ENCODE measurements at places on chromosomes 3 and 15.

DNA sequence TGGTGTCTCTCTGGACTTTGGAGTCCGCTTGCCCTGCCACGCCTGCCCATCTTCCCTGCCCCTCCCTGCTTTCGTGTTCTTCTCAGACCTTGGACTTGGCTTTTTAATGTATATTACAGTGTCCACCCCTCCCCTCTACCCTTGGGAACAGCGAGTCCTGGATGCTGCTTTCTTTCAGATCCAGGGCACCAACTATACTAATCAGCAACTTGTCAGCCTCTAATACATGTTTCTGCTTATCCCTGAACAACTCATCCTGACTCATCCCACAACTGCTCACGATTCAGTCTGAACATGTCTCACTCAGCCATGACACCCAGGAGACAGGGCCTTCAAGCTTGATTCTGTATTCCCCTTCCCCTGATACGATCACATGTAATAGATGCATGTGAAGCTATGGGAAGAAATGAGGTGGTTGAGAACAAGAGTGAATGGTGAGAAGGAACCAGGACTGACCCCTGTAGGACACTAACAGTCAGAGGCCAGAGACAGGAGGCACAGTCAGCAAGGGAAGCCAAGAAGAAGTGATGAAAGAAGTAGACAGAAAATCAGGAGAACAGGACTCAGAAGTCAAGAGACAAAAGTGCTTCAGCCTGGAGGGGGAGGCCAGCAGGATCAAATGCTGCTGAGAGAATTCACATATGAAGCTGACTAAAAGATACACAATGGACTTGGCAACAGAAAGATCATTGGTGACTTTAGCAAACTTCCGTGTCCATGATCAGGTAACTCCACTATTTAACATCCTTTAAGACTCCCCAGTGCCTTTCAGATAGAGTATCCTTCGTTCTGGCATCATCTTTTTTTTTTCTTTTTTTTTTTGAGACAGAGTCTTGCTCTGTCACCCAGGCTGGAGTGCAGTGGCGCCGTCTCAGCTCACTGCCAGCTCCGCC, 35.4 kb downstream of the BCL2L10 start:
- no peak for DNase-seq

GRCh38 chr3:115671761-115672455, 48.6 kb downstream of the GAP43 start:
- DNase-seq: no peak

DNA sequence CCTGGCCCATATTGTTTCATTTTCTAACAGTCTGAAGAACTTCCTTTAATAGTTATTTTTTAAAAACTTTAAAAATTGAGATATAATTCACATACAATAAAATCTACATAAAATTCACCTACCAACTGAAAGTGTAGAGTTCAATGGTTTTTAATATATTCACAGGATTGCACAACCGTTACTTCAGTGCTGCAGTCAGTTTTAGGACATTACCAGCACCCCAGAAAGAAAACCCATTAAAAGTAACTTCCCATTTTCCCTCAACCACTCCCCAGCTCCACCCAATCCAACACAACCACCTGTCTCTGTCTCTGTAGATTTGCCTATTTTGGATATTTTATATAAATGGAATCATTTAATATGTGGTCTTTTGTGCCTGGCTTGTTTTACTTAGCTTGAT, 29.6 kb downstream of the MGA start:
- no peak for DNase-seq

DNA sequence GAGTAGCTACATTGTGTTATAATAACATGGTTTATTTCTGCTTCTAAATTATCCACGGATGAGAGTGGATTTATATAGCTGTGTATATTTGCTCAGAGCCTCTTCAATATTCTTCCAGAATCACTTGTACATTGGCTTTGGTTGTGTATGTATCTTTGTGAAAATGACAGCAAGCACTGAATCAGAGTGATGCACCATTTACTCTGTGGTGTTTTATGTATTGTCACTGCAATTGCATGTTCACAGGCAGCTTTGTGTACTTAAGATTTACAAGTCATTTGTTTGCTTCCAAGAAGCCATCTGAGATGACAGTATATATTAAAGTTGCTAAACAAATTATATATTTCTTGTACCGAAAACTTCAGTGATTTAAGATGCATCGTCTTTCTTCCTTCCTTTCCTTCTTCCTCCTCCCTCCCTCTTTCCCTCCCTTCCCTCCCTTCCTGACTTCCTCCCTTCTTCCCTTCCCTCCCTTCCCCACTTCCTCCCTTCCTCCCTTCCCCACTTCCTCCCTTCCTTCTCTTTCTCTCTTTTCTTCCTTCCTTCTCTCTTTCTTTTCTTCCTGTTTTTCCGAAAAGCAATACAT, 362.3 kb upstream of the GOLIM4 start:
- DNase-seq: no peak

- no peak for DNase-seq
These were observed 30.8 kb upstream of the ARF4 start for GRCh38 chr3:57627976-57628375.

DNA sequence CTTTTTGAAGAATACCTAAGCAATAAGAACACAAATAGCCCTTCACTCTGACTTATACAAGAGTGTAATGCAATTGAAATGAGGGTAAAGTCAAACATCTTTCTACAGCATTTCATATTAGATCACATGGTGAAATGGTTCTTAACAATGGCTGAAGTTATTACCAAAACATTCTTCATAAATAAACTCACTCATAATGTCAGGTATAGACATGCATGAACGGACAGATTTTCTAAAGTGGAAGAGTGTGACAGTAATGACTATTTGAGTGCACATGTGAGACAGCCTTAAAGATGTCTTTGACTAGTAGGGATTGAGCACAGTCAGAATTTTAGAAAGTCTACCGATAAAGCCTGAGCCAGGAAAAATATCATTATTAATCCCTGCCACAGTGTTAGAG, 471.0 kb downstream of the ZPLD1 start:
- DNase-seq: no peak

DNA sequence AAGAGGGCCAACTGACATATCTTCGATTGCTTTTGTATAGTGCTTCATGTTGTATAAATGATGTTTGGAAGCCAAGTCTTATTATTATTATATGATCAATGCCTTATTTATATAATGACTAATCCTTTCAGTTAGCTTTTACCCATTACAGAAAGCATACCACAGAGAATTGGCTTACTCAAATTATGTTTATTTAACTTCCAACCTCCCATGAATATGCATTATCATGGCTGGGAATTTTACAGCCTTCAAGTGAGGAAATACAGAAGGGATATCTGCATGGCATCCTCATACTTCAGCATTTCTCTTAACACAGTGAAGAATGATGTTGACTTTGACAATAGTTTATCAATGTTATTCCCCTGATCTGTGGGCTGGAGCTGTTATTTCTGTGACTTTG, 225.9 kb upstream of the GAP43 start:
- DNase-seq: no peak

DNA sequence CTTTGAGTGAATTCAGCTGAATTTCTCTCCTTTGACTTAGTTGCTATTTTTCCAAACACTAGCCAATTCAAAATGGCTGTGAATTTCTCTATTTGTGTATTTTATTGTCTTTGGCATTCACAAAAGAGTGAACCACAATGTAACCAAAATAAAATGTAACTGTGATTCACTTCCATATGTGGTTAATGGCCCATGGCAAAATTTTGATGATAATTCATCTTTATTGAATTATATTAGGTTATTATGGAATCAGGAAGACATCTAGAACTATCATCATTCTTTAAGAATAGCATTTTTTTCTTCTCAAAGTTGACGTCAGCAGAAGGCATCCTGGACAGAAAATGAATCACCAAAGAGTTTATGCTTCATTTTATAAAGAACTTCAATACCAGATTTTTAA, 705.3 kb upstream of the NAALADL2 start:
- no peak for DNase-seq

DNA sequence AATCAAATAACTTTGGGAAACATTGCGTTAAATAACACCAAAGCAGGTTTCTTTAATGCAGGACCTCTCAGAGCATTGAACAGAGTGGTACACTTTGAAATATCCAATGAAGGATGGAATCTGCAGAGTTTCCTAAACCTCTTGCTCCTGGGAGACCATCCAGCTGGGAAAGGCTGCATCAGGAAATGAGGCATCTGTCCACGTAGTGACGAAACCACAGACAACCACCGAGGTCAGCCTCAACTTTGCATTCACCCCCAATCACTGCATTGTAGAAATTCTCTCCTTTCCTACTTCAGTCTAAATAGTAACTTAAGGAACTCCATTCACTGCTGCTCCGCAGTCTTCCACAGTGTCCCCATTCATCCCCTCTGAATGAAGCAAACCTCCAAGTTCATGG, 41.5 kb upstream of the CDV3 start:
- DNase-seq: no peak

DNA sequence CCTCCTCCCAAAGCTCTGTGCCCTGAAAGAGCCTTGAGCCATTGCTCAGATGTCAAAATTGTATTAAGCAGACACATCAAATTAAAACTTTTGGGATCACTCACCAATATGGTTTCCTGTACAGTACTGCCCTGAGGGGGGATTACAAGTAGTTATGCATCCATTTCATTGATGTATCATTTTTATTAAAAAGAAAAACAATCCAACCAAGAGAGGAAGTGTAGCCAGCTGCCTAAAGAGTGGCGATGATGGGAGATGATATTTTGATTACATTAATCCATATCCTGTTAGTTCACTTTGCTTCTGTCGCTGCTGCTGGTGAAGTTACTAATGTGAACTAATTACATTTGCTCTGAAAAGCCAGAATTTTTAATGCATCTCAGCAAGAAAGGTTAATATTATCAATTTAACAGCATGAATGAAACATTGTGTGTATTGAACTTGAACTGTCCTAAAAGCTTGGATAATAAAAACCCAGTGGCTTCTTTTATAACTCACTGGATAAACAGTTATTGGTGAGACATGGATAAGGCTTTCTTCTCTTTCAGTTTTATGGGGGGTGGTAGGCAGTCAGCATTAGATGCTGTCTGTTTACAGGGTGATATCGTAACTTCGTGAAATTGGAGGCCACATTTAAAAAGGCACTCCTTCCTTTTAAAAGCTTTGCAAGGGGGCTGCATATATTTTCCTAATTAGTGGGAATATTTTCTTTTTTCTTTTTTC, 87.7 kb downstream of the IGF1R start:
- DNase-seq: no peak

DNA sequence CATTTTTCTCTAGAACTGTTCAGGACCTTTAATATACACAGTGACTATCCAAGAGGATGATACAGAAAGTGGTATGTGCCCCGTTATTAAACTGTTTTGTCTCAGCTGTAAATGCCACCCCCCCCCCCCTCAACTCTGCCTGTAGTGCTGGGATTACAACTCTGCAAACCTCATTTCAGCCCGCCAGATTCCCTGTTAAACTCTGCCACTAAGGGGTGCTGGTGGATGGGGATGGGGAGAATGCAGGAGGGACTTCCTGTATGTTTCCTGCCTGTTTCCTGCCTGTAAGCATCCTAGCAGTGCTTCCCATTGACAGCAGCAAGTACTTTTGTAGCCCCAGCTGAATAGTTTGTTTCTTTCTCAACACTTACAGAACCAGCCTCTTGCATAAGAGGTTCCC, 301.7 kb upstream of the RORA start:
- no peak for DNase-seq

DNA sequence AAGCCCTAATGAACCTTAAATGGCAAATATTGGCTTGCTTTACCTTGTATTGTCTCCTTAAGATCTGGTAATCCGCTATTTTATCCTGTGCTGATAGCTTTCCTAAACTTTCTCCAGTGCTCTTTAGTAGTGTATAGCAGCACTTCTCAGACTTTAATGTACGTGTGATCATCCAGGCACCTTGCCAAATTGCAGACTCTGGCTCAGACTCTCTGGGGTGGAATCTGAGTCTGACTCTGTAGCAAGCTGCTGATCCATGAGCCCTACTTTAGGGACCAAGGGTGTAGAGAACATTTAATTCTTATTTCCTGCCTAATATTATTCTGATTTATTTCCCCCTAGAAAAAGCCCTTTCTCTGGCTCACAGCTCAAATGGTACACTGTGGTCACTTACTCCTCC, 518.8 kb upstream of the ZNF385D start:
- DNase-seq: no peak

DNA sequence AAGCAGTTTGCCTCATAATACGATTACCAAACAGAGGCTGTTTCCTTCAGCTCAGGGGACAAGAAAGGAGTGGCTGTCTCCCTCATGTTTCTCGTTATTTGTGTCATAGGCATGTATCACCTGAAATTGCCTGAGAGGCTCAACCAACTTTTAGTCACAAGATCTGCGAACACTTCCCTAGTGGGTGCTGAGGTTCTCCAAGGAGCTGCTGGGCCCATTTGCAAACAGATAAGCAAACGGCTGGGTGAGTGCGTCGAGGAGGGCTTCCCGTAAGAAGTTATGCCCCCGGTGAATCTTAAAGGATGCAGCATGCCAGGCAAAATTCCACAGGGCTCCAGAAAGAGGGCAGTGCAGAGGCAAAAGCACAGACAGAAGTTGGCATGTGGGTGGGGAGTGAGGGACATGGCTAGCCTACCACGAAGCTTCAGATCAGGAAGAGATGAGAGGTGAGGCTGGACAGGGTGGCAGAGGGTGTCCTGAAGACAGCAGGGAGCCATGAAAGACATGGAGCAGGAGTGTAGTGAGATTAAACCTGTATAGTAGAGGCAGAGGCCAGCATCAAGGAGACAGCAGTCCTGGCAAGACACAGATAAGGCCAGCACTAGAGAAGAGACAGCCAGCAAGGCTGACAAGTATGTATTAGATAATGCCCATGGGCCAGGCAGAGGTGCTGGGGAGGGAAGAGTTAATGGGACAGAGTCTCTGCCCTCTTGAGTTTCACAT, 4.0 kb upstream of the GP9 start:
- no peak for DNase-seq

GRCh38 chr3:36957862-36958686, 13.2 kb upstream of the TRANK1 start:
- DNase-seq: no peak

DNA sequence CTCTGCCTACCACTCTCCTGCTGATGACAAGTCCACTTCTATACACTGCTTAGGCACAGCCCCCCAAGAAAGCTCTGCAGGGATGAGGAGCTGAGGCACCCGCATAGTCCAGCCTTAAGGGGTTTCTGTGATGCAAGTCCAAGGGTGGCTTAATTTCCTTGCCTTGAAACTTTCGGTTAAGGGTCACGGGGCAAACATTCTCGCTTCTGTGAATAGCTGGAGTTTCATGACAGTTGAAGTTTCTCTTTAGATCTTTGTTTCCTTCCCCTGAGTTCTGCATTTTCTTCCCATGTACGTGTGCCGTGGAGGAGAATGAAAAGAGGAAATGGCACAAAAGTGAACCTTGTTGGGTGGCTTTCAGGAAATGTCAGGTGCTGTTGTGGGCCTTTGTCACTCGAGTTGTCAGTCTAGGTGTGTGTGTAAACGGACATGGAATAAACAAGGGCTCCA, 7.0 kb downstream of the GPR160 start:
- DNase-seq: no peak

DNA sequence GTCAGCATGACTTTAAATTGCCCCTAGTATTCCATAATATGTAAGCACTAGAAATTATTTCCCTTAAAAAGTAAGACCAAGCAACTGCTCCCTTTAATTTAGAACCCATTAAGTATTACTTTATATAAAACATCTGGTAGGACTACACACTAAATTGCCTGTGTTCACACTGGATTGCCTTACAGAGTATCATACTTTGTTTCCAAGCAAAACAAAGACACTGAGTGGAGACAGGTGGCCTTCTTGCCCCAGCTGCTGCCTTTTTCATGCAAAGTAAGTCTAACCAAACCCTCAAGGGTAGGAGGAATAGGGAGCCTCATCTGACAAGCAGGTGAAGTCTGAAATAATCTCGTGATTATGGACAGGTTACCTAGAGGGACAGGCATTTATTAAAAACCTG, 87.3 kb downstream of the PEX5L start:
- no peak for DNase-seq

GRCh38 chr3:170372190-170372879, 14.8 kb downstream of the SKIL start:
- DNase-seq: no peak

- DNase-seq: no peak
These were observed at the start of gene MYLK for GRCh38 chr3:123884203-123884831. Gene MYLK, minus strand, starts transcription at chr3:123884332. Its CDS starts 90,491 bp downstream, at chr3:123793841.

All from activated T-helper 1 cell treated with anti-CD3 and anti-CD28 coated beads, Interleukin-2, amount 50 U/mL, for 16 hours (primary cell).